ENCODE measurements at places on chromosomes 5 and 9.

- no peak for DNase-seq
These were observed 189.3 kb downstream of the GLIS3 start for GRCh38 chr9:4110562-4110961.

GRCh38 chr5:28499766-28500290, 1461.4 kb upstream of the CDH9 start:
- DNase-seq, result no peak

GRCh38 chr9:108830272-108830671, 25.5 kb downstream of the ACTL7B start:
- DNase-seq, result no peak

DNA sequence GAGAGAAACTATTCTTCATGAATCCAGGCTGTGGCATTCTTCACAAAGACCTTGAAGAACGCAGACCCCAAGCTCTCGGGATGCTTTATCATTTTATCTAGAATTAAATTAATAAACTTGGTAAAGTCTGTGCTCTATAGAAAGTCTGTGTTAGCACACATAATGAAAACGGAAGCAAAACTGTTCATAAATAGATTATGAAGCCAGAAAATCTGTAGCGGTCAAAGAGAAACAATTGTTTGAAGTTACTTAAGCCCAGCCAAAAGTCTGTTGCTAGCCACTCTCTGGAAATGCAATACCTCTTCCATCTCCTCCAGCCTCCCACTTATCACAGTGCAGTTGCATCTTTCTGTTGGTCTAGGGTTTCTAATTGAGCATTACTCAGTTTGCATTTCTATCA, 375.9 kb downstream of the KIF4B start:
- DNase-seq, result no peak

DNA sequence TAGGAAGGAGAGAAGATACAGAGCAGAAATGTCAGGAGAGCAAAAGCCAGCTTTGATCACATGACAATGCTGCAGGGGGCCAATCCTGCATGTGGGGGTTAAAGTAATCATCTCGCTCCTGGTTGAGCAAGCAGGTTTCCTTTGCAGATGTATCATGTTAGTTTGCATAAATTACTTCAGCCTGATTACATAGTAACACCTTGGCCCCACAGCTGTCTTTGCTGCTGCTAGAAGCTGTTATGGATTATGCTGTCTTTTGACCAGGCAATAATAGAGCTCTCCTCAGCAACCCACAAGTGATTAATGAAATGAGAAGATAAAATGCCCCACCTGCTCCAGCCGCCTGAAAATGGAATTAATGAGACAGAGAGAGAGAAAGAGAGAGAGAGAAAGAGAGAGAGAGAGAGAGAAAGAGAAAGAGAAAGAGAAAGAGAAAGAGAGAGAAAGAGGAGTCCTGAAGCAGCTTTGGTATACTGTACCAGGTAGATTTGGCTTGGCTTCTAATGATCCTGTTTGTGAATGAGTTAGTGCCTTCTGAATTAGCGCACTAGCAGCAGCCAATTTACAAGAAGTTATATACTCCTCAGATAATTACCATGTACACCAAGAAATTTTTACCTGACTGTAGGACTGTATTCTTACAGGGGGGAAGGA, 174.3 kb upstream of the RORB start:
- no peak for DNase-seq

DNA sequence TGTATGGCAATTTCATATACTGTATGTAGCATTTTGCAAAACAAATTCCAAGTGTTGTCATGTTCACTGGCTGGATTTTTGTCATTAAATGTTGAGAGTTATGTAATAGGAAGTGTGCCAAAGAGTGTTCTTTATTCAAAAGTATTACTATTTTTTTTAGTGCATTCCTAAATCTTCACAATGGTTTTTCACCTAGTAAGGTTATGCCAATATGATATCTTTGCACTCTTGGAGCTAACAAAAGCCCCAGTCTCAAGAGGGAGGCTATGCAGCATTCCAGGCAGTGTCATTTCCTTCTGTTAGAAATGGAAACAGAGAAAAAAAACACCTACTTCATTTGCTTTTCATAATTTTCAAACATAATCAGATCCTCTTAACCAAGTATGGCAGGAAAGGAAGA, 5.1 kb upstream of the SSBP2 start:
- no peak for DNase-seq

GRCh38 chr5:44795496-44795895, 13.3 kb upstream of the MRPS30 start:
- DNase-seq, result no peak

DNA sequence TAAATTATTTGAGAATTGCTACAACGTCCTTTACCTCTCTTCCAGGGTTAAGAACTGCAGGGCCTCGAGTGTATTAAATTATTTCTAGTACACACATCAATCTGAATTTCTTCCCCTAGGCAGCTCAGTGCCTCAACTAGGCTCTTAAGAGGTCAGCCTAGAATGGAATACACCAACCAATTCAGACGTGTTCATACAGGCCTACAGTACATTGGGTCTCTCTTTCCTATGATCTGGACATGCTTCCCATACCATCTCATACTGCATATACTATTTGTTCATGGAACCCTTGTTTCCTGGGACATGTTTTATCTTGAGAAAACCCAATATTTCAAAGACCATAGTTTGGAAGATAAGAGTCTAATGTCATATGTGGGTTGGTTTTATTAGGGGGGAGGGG, 434.1 kb upstream of the WWC1 start:
- no peak for DNase-seq
